Left ventricle myocardium superior (tissue), 1 donor: ENCODE measurements at places on chromosomes 5 and 9.

GRCh38 chr9:103730866-103731265 lies 363.2 kb upstream of the SMC2 start:
- DNase-seq: no peak

GRCh38 chr9:36023260-36024048 lies 13.3 kb upstream of the RECK start:
- DNase-seq: peak; percentile 51

DNA sequence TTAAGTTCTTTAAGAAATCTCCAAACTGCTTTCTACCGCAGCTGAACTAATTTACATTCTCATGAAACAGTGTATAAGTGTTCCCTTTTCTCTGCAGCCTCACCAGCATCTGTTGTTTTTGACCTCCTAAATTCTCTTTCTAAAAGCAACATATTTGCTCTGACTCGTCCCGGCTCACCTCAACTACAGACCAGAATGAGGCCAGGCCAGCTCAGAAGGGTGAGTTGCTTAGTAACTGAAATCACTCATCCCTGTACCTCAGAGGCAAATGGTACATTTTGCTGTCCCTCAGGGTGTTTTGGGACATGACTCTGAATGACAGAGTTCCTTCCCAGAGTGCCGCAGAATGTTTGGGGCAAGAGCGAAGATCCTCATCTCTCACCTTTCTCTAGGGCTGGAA lies 127.5 kb downstream of the FRMD3 start:
- no peak for DNase-seq

- peak; percentile 24 for DNase-seq
Observed at GRCh38 chr9:128701227-128701854, 962 bp upstream of the PKN3 start.

- DNase-seq: no peak
Observed at GRCh38 chr9:16485575-16486321, 384.7 kb downstream of the BNC2 start.

GRCh38 chr5:143865426-143866025 lies 53.6 kb downstream of the HMHB1 start:
- no peak for DNase-seq

DNA sequence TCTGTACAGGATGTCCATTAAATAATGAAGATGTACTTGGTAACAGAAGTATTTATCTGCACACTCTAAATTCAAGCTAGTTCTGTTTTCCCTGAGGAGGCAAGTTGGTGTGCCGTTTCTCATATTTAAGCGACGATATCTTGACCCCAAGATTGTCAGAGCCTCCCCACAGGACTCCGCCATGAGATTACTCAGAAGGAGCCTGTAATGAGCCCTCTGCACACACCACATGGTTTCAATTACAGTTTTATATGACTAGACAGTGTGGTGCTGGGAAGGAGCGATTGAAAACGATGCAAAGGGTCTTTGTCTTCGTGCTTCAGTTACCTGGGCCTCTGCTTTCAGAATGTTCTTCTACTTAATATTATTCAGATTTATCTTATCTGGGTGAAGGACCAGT lies 840.4 kb upstream of the WWC1 start:
- no peak for DNase-seq

- no peak for DNase-seq
Observed at GRCh38 chr5:161889971-161890370, 42.1 kb downstream of the GABRA1 start.

DNA sequence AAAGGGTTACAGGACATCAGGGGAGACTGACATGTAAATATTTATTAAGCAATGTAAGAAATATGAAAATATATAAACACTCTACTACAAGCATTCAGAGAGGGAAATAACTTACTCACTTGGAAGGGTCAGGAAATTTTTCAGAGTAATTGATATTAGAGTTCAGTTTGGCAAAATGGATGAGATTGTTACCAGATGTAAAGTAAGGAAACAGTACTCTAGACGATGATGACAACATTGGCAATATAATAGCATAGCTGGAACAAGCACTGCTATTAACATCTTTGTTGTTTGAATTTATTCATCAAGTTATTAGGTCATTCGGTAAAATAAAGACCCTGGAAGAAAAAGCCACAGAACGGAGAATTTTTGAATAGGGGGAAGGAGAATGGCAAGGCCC lies 49.1 kb downstream of the GNA14 start:
- no peak for DNase-seq

- no peak for DNase-seq
Observed at GRCh38 chr5:64637144-64637543, 53.2 kb upstream of the SHISAL2B start.
